ENCODE measurements at places on chromosomes 12 and 14.

GRCh38 chr14:85512451-85512850 is 17.5 kb upstream of the FLRT2 start:
- no peak for DNase-seq

DNA sequence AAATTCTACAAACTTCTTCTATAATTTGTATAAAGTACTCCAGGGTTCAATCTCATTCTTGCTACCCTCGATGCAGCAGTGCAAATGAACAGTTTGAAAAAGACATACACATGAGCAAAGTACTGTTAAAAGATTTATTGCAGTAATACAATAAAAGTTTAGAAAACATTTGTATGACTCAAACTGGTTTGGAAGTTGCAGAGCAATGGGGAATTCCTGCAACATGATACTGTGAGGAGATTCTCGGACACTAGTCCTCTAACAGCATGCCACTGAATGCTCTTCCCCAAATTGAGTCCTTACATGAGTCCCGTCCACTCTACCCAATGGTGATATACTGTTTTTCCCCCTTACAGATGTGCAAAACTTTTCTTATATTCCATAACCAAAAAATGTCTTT is 45.4 kb downstream of the ATG14 start:
- no peak for DNase-seq

- no peak for DNase-seq
These were observed 1.3 kb downstream of the CS start for GRCh38 chr12:56298828-56299227.

DNA sequence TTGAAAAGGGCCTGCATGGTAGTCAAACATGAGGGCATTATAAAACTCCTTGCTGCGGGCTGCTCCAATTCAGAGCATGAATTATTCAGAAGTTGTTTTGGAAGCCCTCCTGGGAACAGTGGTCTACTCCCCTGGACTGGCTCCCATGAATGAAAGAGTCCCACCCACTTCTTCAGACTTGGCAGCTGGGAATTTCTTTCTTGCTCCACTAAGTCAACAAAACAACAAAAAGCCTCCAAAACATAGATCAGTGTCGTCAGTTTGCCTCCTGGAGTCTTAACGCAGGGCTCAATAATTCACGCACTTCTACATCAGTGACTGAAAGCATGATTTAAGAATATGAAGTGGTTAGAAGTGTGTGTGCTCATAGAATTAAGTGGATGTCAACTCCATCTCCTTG is 37.9 kb downstream of the AKAP6 start:
- DNase-seq, result no peak

- no peak for DNase-seq
These were observed 5.2 kb downstream of the DDHD1 start for GRCh38 chr14:53147893-53148292.

DNA sequence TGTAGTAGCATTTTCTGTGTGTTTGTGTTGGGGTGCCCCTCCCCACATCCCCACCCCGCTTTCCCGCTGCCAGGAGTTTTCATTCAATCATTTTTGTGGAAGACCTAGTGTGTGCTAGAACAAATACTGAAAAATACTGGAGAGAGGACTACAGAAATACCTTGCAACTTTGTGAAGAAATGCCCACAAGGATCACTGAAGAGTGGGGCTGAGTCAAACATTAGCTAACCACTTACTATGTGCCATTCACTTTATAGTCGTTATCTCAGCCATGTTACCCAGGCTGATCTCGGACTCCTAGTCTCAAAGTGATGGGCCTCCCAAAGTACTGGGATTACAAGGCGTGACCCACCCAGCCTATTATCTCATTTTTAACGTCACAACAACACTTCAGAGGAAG is 559 bp upstream of the LMBR1L start:
- DNase-seq, result no peak
